ENCODE measurements at places on chromosomes 6 and 20.

DNA sequence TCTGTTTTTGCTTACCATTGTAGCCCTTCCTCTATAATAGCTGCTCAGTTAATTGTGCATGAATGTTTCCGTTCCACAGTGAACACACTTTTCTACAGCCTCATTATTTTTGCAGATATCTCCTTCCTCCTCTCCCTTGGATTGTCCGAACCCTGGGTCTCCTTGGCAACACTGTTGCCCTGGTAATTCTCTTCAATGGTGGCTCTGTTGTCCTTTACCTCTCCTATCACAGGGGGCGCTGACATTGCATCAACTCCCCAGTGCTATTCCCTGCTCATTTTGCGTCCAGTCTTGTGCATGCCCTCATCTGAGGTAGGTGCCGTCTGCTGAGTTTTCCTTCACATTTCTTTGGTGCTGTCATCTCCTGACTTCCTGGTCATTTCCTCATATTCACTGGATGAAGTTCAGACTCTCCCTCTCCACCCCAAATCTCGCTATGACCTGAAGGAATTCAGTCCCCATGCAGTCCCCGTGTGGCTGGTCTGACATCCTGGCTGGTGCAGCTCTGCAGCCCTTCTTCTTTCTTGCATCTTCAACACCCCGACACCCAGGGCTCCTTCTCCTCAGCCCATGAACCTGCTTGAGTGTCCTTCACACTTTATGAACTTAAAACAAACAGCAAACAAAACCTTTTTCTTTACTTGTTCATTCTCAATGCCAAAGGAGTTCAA lies 21.1 kb downstream of the PHACTR2 start:
- DNase-seq = no peak

- DNase-seq = no peak
Observed at GRCh38 chr20:52142757-52143156, 48.8 kb downstream of the ZFP64 start.

- DNase-seq = no peak
Observed at GRCh38 chr6:157059781-157060180, 263.5 kb downstream of the TMEM242 start.

GRCh38 chr20:16440686-16441085 lies 132.6 kb downstream of the KIF16B start:
- DNase-seq = no peak

GRCh38 chr6:14925699-14926026 lies 320.2 kb upstream of the JARID2 start:
- no peak for DNase-seq

DNA sequence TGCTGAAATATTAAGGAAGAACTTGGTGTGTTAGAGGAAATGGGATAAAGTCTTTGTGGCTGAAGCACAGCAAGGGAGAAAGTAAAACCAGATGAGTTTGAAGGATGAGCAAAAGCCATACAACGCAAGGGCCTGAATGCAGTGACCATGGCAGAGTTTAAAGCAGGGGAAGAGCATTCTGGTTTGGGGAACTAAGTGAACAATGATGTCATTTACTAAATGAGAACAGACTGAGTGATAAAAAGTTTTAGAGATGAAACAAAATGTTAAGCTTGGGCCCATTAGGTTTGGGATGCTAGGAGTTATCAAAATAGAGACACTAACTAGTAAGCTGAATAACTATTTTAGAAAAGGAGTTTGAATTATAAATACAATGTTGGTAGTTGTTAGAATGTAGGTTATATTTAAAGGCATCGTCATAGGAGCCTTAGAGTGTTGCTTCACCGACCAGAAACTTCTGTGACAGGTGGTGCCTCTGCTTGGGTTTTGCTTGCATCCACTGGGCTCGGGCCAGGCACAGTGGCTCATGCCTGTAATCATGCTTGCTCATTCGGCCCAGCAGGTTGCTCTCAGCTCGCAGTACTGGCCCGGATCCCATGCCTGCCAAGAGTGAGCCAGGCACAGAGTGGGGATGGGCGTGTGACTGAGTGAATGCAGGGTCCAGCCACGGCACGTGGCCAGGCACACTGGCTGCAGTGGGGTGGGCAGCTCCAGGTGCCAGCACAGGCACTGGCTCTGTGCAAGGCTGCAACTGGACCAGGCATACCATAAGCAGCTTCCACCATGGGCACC lies 37.4 kb upstream of the OPRM1 start:
- DNase-seq = no peak

All from NCI-H2081 treated with DMSO at 0.1 percent for 48 hours (cell line).